Inflammatory macrophage (primary cell): ENCODE measurements at places on chromosomes 16 and 17.
A peak's percentile ranks its signal among the peaks of the same experiment; 100 is the strongest.

- no peak for DNase-seq
Observed at GRCh38 chr17:28476076-28476865, 2.8 kb downstream of the SLC13A2 start.

DNA sequence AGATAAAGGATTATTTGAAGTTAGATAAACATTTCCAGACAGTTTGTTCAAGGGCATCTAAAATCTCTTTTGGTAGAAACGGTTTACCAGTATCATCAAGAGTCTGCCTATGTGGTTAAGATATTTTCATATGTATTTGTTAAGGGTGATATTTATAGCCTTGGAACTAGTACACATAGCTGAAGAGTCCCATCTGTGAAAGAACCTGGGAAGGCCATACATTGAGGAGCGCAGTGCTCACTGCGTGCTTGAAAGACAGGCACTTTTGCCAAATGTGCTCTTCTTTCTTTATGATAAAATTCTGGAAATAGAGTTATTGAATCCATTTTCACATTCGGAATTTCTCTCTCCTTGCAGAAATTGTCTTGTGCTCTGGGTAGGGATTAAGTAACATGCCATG is 7.7 kb downstream of the IGSF6 start:
- no peak for DNase-seq

- DNase-seq: no peak
Observed at GRCh38 chr16:57165938-57166337, 19.9 kb downstream of the PSME3IP1 start.

- no peak for DNase-seq
Observed at GRCh38 chr17:73165616-73166404, 1.0 kb downstream of the SSTR2 start.

GRCh38 chr16:83981799-83982198 is 13.8 kb downstream of the NECAB2 start:
- DNase-seq: no peak

DNA sequence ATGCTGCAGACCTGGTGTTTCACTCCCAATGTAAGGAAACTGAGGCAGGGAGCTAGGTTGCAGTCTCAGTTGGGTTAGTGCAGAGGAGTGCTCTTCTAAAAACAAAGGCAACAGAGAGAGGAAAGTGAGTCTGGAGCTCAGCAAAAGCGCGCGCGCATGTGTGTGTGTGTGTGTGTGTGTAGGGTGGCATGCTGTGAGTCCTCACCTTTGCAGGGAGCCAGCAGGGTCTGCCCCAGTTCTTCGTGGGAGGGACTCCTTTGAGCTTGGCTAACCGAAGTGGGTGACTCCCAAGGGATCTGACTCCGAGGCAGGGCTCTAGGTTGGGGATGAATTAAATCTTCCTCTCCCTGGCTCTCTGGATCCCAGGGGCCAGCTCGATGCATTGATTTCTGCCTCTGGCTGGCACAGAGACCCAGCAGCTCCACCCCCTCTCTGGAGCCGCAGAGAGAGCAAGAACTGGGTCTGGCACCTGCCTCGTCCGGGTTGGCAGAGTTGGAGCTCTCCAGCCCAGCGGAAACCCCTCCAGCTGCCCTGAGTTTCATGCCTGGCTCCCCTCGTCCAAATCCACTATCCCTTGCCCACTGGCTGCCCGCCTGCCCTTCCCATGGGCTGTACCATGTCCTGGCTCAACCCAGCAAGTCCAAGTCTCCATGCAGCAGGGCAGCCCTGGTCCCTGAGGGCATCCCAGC is 1.3 kb upstream of the BTBD17 start:
- no peak for DNase-seq

DNA sequence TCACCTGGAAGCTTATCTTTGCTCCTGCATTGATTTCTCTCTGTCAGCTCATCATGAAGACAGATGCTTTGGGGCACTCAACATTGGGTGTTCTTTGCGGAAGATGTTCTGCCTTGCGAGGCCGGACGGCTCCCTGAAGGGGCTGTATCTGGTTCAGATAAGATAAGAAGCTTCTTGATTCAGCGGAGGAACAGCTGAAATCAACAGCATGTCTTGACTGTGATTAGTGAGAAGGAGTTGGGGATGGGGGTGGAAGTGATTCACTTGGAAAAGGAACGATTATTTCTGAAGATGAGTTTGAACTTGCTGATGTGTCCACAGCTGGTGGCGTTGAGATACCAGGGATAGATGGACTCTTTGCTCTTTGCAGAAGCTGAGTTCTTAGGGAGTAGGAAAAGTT is 126.9 kb upstream of the WSCD1 start:
- DNase-seq: no peak

GRCh38 chr17:45428050-45428617 is 4.5 kb downstream of the ARHGAP27 start:
- peak; percentile 63 for DNase-seq

- DNase-seq: no peak
Observed at GRCh38 chr16:86549893-86550190, 5.2 kb downstream of the MTHFSD start.

DNA sequence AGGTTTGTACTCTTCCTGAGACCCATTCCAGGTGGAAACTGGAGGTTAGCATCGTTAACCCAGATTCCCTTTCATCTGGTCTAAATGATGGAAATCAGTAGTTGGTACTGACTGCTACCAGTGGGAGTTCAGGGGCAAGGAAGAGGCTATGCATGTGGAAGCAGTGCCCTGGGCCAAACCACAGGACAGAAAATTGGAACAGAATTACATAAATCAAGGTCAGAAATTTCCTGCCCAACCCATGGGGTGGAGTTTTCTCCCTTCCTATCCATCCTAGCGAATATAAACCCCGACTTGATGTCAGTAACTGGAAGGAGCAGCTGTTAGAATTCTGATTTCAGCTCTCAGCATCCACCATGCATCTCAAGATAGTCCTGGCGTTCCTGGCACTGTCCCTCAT is at the start of gene AOC2:
TSS of gene AOC2 (plus strand) at position 310 of the 400 bp plus-strand sequence. CDS start at position 357, 47 bp downstream.
- no peak for DNase-seq

DNA sequence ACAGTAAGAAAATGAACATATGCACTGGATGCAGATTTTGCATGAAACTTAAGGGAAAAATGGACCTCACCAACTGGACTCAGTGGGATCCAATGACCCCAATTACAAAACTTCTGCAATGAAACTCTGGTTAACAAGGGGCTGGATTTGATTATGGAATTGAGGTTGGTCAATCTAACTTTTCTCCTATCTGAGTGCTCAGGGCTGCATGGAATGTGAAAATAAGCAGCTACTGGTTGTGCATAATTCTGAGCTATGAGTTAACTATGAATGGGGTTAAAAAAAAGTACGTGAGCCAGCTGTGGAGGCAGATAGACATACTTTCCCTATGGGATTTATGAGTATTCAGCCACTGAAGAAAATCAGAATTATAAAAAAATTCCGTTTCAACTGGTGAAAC is 9.2 kb downstream of the FAM20A start:
- no peak for DNase-seq

DNA sequence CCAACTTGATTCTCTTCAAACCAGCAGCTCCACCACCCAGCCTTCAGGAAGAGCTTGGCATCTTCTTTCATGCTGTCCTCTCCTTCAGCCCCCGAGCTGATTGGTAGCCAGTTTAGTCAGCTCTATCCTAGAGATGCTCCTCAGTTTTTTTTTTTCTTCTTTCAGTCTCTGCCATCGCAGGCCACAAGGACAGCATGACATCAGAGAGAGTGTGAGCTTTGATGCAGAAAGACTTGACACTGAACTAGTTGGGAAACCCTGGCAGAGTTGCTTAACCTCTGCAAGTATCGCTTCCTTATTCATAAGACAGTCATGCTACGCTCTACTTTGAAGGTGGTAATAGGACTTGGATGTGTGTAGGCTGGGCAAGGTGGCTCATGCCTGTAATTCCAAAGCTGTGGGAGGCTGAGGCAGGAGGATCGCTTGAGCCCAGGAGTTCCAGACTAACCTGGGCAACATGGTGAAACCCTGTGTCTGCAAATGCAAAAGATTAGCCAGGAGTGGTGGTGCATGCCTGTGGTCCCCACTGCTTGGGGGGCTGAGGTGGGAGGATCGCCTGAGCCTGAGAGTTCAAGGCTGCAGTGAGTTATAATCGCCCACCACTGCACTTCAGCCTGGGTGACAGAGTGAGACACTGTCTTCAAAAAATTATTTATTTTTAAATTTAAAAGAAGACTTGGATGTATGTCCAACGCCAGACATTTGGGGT is 2.6 kb downstream of the CD300LB start:
- peak; percentile 99 for DNase-seq

DNA sequence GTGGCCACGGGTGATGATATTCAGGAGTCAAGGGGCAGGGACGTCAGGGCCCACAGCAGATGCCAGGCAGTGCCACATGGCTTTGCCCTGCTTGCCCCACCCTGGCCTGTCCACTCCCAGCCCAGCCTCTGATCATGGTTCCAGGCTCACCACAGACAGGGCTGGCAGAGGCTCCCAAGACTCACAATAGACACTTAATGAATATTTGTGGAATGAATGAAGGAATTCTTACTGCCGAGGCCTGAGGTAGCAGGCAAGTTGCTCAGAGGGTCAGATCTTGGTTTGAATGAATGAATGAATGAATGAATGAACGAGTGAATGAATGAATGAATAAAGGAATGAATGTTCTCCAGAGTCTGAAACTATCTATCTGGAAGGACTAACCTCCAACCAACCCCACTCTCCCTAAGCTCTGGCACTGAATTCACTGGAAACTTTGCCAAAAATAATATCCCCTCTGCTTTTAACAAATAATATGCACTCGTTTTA is 60.9 kb downstream of the RAI1 start:
- DNase-seq: no peak

DNA sequence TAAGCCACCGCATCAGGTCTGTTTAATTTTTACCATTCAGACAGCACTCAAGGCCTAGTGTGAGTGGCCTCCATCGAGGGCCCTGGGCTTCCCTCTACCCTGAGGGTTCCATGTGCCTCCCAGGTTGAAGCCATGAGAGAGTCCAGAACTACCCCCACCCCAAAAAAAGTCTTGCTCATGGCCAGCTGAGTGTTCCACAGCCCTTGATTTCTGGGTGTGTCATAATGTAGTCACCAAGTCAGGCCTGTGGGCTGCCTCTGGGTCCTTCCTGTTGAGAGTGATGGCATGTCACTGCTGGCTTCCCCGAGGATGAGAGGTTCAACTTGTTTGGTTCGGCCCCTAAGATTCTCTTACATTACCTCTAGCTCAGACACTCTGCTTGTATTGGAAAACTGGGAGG is 100.6 kb downstream of the PITPNC1 start:
- peak; percentile 83 for DNase-seq

- no peak for DNase-seq
Observed at GRCh38 chr16:58960484-58960883, 226.4 kb upstream of the GOT2 start.

DNA sequence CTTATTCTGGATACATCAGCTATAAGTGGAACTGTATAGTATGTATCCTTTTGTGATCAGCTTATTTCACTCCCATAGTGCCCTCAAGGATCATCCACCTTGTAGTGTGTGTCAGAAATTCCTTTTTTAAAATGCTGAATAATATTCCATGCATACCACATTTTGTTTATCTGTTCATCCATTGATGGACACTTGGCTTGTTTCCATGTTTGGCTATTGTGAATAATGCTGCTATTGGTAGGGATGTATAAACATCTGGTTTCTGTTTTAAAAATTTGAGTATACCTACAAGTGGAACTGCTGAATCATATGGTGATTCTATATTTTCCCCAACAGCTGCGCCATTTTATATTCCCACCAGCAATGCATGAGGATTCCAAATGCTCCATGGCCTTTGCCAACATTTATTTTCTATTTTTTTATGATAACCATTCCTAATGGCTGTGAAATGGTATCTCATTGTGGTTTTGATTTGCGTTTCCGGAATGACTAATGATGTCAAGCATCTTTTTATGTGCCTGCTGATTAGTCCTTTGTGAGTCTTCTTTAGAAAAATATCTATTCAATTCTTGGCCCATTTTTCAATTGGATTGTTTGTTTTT is 11.6 kb downstream of the RCVRN start:
- DNase-seq: no peak

GRCh38 chr16:31009894-31010584 is 399 bp downstream of the STX1B start:
- DNase-seq: no peak

DNA sequence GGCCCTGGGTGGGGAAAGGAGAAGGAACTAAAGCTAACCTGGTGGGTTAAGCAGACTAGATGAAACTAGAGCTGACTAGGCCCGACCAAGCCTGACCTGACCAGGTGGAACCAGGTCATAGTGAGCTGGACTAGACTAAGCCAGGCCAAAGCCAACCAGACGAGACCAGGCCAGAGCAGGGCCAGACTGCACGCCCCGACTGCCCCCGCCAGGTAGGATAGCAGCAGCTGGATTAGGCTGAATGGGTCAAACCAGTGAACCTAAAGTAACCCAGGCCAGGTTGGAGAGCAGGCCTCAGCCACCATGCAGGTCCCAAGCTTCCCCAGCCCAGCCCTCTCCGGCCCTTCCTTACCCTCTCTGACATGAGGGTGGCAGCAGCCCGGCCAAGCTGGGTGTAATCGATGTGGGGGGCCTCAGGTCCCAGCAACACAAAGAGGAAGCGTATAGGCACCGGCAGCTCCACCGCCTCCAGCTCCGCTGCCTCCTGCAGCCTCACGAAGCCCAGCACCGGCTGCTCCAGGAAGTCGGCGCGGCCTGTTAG is 9.1 kb downstream of the SLC4A1 start:
- DNase-seq: no peak

DNA sequence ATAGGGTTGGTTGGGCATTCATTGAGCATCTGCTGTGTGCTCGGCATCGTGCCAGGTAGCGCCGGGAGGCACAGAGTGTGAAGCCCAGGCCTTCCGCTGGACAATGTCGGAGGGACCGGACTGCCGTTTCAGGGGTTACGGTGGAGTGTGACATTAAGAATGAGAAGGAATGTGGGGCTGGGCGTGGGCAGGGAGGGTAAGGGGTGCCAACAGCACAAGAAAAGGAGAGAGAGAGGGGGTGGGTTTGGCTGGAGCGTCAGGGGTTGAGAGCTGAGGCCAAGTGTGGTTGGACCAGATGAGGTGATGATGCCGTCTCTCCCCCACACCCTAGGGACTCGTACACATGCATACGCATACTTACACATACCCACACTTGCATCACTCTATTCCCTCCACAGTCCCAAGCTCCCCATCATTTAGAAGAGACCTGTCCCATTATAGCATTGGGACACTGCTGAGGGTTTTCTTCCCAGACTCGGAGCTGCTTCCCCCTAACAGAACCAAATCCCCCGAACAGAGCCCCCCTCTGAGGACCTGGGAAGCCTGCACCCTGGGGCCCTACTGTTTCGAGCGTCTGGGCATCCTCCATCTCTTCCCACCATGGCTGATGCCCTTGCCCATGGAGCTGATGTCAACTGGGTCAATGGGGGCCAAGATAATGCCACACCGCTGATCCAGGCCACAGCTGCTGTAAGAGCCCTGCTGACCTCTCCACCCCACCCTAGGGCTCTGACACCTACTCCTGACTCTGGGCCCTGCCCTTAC is 3.3 kb upstream of the KCTD11 start:
- DNase-seq: no peak

DNA sequence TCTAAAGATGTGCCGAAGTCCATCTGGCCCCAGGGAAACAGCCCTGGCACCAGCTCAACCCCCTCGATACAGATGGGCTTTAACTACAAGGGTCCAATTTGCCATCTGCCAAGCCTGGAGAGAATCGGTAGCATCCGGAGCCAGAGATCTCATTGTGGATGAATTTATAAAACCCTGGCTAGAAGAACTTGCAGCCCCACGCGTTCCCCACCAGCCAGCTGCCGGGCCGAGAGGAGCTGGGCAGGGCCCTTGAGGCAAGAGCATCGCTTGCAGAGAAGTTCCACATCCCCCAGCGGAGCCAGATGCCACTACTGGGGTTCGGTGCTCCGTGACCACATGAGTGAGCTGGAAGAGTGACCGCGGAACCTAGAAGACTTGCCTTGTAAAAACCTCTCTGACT is 65.3 kb upstream of the NOL11 start:
- DNase-seq: no peak

GRCh38 chr16:35195173-35195863 is 1735.9 kb downstream of the TP53TG3F start:
- no peak for DNase-seq

GRCh38 chr16:70760221-70760620 is 40.7 kb downstream of the VAC14 start:
- DNase-seq: no peak
